Melanocyte of skin (primary cell): ENCODE measurements at places on chromosomes 1 and 21. TPM values are rescaled to one million over a fixed set of nuclear protein-coding genes. Genes with fewer than 3 reads are reported as not detected.

OR2T33 gene
- total RNA-seq: not detected in 2 replicates

CRABP2 gene
- total RNA-seq: 0.36 and 1.7 TPM in 2 replicates

FAM131C gene
- not detected in 2 replicates for total RNA-seq

MOV10 gene
- 38.9 and 47.1 TPM in 2 replicates for total RNA-seq

S100A2 gene
- 0.77 and 1.3 TPM in 2 replicates for total RNA-seq

FASLG gene
- total RNA-seq: not detected in 2 replicates

TAS1R1 gene
- total RNA-seq: not detected in 2 replicates

OPRD1 gene
- total RNA-seq: 0.73 TPM in 1 of 2 replicates, not detected in the other

TCHH gene
- not detected in 2 replicates for total RNA-seq

GMEB1 gene
- 7.0 and 12.0 TPM in 2 replicates for total RNA-seq

OR2T29 gene
- not detected in 2 replicates for total RNA-seq

RGS13 gene
- not detected in 2 replicates for total RNA-seq

EXO1 gene
- 14.1 and 15.6 TPM in 2 replicates for total RNA-seq

BLACAT1 gene
- total RNA-seq: under 0.01 and 0.46 TPM in 2 replicates

CFAP141 gene
- not detected in 2 replicates for total RNA-seq
